ENCODE measurements at places on chromosomes 1 and 21.

- DNase-seq: peak; percentile 41
These were observed 164.6 kb upstream of the GJB5 start for GRCh38 chr1:34590211-34590623.

- DNase-seq: peak; percentile 16
These were observed 313.9 kb downstream of the BARHL2 start for GRCh38 chr1:90402893-90403849.

DNA sequence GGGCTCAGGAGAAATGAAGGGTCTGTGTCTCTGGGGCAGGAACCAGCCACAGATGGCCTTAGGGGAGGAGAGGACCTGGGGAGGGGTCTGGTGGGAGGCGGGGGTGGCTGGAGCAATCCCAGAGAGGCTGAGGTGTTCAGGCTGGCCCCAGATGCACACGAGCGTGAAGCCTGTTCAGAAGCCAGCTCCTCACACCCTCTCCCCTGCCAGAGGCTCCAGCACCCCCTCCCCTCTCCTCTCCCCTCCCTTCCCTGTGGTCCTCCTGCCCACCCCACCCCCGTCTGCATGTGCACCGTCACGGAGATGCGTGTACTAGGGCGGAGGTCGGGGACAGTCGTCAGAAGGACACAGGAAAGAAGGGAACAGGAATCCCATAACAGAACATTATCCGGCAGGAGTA, 115.0 kb upstream of the COL6A1 start:
- DNase-seq: no peak

- peak; percentile 66 for DNase-seq
These were observed 49.1 kb upstream of the CR2 start for GRCh38 chr1:207404849-207405525.

- DNase-seq: peak; percentile 56
These were observed 274.9 kb downstream of the NUF2 start for GRCh38 chr1:163596541-163597258.

- no peak for DNase-seq
These were observed 41.1 kb upstream of the ACTL8 start for GRCh38 chr1:17713993-17714392.

GRCh38 chr21:35340273-35340672, 291.2 kb upstream of the RUNX1 start:
- DNase-seq: no peak

DNA sequence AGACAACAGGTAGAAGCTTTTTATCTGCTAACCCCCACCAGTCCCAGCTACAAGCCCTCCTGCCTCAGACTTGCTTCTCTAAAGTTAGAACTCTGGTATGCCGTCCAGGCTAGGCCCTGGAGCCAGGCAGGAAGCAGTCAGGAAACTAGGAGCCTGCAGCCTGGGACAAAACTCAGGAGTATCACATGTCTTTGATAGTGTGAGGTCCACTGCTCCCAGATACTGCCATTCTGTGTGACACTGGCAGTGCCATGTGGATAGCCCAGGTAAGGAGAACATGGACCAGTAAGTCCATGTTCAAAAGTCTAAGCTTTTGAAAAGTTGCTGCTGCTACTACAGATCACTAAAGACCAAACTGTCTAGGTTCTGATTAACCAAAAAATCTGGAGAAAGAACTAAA, 45.4 kb downstream of the NPHS2 start:
- DNase-seq: no peak

DNA sequence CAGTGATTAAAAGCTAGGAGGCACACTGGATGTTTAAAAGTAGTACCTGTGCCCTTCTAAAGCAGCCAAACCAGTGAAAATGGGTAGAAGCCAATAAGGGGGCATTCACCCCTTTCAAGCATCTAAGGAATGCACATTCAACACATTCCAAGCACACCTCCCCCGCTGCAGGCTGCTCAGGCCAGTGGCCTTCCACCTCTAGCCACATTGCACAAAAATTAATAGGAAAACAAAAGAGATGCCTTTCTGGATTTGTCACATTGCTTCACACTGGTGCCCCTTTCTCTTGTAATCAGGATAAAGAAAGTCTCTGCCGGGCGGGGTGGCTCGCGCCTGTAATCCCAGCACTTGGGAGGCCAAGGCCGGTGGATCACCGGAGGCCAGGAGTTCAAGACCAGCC, 834.0 kb downstream of the USP25 start:
- DNase-seq: peak; percentile 34

GRCh38 chr1:24970926-24971875, 41.1 kb upstream of the RUNX3 start:
- no peak for DNase-seq

DNA sequence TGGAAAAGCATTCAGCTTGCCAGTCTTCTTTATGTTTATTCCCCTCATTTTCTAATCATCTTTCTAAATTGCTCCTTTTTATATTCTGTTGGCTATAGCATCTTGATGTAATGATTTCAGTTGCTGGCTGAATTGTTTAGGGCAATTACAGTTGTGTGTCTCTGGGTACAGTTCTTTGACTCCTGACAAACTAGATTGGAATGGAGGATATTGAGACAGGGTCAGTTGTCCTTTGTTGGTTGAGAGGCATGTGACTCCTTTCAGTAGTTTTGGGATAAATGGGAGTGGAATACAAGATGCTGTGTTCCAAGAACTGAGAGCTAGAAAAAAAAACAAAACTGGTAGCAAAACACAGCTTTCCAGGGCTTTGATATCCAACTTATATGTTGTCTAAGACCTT, 1.5 kb downstream of the CENPF start:
- no peak for DNase-seq

DNA sequence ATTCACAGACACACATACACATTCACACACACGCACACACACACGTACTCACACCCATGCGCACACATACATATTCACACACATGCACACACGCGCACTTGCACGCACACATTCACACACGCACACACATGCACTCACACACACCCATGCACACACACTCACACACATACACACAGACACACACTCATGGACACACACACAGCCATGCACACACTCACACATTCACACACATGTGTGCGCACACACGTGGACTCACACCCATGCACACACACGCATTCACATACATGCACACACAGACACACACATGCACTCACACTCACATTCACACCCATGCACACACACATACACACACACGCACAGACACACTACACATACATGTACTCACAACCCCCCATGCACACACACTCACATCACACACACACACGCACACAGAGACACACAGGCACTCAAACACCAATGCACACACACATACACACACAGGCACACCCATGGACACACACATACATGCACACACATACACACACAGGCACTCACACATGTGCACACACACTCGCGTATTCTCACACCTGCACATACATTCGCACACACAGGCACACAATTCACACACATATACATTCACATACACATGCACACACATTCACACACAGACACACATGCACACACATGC, 589.1 kb downstream of the PTPRU start:
- no peak for DNase-seq

DNA sequence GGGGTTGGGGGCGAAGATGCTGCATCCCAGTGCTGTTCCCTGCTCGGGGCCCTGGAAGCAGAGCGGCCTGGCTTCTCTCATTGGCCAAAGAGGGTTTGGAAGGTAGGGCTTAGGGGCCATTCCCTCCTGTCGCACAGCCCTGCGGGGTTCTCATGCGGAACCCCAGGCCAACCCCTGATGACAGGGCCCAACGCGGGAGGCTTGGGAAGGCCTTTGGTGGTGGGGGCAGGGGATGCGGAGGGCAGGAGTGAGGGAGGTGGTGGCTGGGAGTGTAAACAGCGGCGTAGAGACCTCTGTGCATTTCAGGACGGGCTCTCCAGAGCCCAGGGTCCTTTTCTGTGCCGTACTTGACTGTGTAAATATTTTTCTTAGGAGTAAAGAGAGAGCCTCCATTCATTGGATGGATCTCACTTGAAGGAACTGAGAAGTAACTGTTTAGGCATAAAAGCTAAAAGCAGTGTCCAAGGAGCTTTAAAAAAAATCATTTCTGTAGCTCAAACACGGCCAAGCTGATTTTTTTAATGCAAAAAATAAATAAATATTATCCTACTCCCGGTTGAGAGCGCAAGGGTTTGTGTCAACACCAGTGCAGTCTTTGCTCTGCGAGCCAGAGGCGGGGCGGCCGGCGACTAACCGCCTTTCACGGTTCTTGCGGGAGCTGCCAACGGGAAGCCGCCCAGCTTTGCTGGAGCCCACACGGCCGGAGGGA, 169.1 kb downstream of the PRDM16 start:
- no peak for DNase-seq

GRCh38 chr1:65289449-65289848, 19.9 kb upstream of the DNAJC6 start:
- DNase-seq: no peak

GRCh38 chr21:19433623-19434022, 1030.0 kb upstream of the TMPRSS15 start:
- no peak for DNase-seq

DNA sequence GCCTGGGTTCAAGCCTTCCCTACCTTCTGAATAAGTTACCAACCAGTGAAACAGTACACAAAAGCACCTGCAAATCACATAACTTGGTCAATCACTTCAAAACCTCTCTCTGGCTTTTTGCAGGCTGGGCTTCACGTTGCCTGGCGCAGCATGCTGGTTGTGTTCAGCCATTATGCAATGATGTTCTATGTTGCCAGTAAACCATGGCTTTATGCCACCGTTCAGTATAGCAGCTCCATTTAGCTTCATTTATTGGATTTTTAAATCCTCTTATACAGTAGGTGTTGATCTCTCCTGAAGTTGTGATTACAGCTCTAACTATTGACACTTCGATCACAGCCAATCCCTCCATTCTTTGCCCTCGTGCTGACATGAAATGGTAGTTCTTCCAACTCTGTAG, 233.6 kb upstream of the PTBP2 start:
- no peak for DNase-seq

DNA sequence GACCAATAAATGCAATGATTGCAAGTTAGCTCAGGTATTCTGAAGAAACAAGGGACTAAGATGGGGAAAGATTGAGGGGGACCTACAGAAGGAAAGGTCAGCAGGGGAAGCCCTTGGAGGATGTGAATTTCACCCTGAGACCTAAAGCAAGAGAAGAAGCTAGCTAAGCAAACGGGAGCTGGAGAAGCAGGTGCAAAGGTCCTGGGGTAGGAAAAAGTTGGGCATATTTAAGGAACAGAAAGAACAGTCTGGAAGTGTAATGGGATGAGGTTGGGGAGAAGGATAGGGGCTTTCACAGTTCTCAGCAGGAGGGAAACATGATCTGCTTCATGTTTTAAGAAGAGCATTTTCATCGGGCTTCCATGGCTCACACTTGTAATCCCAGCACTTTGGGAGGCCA, 89.7 kb upstream of the SLC45A1 start:
- no peak for DNase-seq

- DNase-seq: no peak
These were observed 9.3 kb upstream of the S100A10 start for GRCh38 chr1:152002960-152003359.

GRCh38 chr1:90952906-90953305, 68.9 kb downstream of the ZNF644 start:
- no peak for DNase-seq

DNA sequence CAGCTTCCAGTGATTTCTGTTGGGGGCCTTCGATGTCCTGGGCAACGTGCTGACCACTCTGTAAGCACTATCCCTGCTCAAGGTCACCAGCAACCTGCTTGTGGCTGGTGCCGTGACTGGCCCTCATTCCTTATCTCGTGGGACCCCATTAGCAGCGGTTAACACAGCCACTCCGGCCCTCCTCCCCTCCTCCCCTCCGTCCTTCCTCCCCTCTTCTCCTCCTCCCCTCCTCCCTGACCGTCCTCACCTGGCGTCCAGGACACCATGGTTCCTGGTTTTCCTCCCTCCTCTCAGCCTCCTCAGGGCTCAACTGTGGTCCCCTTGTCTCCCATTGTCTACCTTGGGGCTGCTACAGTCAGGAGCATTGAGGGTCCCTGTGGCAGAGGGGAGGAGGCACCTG, 157.7 kb downstream of the CAMTA1 start:
- no peak for DNase-seq

GRCh38 chr1:185249563-185249962, 67.5 kb downstream of the IVNS1ABP start:
- DNase-seq: no peak

DNA sequence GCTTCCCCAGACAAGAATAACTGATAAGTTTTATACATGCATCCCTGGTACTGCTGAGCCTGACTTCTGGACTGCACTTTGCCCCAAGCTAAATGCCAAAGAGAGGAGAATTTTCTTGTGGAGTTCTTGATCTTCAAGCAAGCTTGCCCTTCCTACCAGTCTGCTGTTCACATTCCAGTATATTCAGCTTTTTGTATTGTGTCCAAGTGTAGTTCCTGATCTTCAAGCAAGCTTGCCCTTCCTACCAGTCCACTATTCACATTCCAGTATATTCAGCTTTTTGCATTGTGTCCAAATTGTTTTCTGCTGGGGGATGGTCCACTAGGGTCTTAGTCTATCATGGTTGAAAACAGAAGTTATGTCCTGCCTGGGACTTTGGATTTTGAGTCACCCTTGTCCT, 894 bp upstream of the TSEN15 start:
- DNase-seq: no peak

- DNase-seq: no peak
These were observed 68.3 kb downstream of the CLIC6 start for GRCh38 chr21:34737115-34737514.

GRCh38 chr1:23421753-23422240, 2.8 kb downstream of the TCEA3 start:
- no peak for DNase-seq

DNA sequence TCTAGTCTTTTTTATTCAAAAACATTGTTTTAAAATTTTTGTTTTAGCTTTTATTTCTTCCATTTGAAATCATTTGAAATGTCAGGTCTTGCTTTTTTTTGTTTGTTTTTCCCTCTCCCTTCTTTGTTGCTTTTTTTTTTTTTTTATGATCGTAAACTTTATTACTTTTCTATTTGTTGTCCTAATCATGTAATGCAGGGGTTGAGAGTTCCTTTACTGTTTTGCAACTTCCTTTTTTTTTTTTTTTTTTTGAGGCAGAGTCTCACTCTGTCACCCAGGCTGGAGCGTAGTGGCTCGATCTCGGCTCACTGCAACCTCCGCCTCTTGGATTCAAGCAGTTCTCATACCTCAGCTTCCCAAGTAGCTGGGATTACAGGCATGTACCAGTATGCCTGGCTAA, 24.8 kb downstream of the IVNS1ABP start:
- DNase-seq: no peak

GRCh38 chr1:4710592-4711415, 56.4 kb downstream of the AJAP1 start:
- DNase-seq: peak; percentile 65

GRCh38 chr21:20996421-20997310, 1.5 kb upstream of the NCAM2 start:
- DNase-seq: no peak

GRCh38 chr1:100443811-100444571, 91.7 kb downstream of the CDC14A start:
- DNase-seq: no peak

- DNase-seq: peak; percentile 58
These were observed 125.9 kb downstream of the RHOU start for GRCh38 chr1:228860911-228861831.
